ENCODE measurements at places on chromosomes 3 and 15.

DNA sequence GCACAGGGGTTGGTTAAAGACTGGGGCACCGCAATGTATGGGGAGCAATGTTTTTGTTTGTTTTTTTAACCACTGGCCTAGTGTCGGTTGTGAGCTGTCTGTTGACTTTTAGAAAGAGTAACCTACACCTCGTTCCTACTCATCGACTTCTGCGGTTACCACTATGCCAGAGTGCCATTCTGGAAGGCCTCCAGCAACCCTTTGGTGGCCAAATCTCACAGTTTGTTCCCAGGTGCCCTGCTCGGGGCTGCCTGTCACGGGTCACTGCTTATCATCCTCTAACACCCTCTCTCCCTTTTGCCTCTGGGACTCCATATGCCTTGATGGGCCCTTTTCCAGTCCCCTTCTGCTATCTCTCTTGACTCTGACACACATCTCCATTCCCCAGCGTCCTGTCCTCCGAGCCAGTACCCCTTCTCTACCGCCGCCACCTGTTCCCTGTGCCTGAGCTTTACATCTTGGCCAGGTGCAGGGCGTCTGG, 290.4 kb upstream of the C2CD4B start:
- no peak for DNase-seq

GRCh38 chr3:53526704-53527055, 32.3 kb downstream of the CACNA1D start:
- DNase-seq = no peak

DNA sequence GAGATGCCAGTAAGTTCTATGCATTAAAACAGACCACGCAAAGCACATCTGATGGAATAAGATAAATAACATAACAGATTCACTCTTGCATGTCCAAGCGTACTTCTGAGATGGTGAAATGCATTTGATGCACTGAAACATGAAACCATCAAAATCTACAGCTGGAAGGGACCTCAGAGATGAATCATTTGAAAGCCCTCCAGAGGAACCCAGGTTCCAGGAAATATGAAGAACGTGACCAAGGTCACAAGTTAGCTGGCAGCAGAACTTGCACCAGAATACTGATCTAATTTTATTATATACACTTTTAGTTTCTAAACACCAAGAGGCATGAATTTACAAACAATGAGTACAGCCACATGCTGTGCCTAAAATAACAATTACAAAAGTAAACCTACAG, 957.1 kb downstream of the FHIT start:
- DNase-seq = peak; percentile 51

DNA sequence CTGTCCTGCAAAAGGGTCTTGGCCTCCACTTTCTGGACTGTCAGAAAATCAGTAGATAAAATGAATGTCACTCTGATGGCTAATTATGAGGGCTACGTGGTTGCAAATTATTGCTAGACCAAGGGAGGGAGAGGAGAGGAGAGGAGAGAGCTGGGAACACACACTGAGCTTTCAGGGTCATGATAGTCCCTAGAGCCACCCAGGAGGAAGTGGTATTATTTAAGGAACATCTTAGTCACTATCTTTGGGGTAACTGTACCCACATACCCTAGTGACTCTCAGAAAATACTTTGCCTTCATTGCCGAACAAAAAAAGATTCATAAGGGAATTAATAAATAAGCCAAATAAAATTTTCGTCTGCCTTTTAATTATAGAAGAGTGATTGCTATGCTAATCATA, 642.3 kb upstream of the CFAP20DC start:
- no peak for DNase-seq

DNA sequence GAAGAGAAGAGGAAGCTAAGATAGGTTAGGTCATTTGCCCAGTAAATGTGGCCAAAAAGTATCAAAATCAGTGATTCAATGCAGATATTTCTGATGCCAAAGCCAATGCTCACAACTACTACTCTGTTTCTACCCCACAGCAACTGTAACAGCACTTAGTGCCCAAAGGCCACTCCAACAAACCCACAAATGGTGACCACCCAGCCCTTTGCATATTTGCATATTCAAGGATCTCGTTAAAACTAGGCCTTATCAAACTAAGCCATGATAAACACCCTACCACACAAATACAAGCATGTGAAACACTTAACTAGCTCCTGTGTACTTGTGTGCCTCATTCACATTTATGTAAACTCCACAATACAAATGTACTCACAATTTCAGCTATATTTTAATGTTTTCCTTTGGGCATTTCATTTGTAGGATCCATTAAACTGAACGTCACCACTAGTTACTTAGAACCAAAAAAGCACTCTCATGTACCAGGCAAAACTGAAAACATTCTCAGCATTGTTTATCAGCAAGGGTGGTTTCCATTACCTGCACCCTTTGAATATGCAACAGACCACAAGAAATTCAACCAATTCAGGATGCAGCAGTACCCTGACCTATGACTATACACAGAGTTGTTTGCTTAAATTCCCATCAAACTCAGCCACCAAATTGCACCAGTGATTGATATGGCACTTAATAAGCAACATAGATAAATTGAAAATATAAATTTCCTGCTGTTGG, 111.2 kb upstream of the STT3B start:
- no peak for DNase-seq

DNA sequence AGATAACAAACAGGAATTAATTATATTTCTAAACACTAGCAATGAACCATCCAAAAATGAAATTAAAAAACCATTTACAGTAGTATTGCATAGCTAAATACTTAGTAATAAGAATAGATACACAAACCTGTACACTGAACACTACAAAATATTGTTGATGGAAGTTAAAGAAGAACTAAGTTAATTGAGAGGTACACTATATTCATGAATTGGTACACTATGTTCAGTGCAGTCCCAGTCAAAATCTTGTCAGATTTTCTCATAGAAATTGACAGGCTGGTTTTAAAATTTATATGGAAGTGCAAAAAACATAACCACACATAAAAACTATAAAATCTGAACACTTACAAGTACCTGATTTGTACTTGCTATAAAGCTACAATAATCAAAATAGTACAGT, 24.4 kb downstream of the PIK3CA start:
- DNase-seq = no peak

- DNase-seq = no peak
Observed at GRCh38 chr3:188108703-188109412, 45.1 kb upstream of the LPP start.

DNA sequence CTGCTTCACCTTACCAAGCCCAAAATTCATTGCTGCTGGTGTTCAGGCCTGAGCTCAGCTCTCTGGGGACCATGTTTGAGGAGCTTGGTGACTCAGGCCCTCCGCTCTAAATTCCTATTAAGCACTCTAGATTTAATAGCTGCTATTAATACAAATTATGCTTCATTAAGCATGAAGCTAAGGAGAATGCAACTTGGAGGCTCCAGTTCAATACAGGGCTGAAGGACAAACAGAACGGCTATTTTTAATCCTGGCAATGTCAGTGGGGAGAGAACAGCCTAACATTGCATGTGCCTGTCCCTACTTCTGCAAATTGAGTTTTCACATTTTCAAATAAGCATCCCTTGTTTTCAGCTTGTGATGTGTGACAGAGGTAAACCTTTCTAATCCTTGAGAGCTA, 80.1 kb upstream of the TRIM42 start:
- no peak for DNase-seq

GRCh38 chr3:115146032-115146417, 1.1 kb downstream of the ZBTB20 start:
- DNase-seq = peak; percentile 87

GRCh38 chr3:124886168-124887056, 753 bp downstream of the ITGB5 start:
- DNase-seq = no peak

- DNase-seq = no peak
Observed at GRCh38 chr3:135895734-135896121, 69.8 kb upstream of the PPP2R3A start.

- no peak for DNase-seq
Observed at GRCh38 chr15:77644543-77645247, 12.0 kb upstream of the LINGO1 start.

- DNase-seq = no peak
Observed at GRCh38 chr3:184656829-184657681, 54.8 kb downstream of the MAGEF1 start.

DNA sequence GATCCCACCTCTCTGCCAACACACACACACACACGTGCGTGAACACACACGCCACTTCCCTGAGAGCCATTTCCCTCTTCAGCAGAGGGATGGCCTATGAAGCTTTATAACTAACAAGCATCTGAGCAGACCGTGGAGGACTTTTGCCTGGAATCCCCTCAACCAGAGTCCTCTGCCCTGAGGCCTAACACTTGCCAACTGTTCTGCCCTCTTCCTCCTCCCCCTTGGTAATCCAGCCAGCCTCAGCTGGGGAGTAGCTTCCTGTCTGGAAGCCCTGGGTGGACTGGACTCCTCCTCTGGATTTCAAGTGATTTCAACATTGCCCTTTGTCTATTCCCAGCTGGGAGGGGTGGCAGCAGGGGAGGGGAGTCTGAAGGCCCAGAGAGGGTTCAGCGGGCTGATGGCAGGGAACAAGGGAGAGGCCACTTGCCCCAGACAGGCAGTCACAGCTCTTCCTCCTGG, 68.4 kb upstream of the HACD2 start:
- DNase-seq = no peak

DNA sequence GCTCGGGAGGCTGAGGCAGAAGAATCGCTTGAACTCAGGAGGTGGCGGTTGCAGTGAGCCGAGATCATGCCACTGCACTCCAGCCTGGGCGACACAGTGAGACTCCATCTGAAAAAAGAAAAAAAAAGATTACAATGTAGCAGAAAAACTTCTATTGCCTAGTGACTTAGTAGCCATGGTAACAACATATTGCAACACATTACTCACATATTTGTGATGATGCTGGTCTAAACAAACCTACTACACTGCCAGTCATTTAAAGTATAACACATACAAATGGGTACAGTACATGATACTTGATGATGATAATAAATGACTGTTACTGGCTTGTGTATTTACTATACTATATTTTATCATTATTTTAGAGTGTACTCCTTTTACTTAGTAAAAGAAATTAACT, 125.6 kb downstream of the PLOD2 start:
- no peak for DNase-seq

DNA sequence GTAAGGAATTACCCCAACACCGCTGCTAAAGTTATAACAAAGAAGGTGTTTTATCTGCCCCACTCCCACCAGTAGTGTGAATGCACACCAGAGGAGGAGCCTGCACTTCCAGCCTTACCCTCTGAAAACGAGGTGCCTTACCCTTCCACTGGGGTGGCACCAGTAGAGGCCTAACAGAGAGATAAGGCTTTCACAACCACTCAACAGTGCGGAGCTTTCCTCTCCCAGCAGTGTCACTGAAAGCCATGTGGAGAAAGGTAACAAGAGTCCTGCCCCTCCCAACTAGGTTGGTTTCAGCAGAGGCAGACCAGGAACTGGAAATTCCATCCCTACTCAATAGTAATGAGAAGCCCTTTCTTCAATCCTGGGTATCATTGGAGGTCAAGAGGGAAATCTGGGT, 539.2 kb downstream of the VGLL3 start:
- DNase-seq = no peak

DNA sequence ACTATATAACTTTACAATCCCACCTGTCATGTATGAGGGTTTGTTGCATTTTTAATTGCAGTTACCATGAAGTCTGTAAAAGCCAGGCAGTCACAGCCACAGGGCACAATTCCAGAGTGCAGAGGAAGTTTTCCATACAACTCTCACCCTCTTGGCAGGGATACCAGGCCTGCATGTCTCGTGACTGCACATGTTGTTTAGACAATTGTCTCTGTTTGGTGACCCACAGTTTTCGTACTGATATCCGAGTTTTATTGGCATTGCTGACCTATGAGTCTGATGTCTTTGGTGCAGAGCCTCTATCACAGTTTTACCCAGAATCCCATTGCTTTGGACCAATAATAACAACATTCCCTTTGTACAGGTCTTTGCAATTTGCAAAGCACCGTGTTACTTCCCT, 24.9 kb upstream of the MYZAP start:
- DNase-seq = no peak

- DNase-seq = no peak
Observed at GRCh38 chr3:150922611-150923010, 17.4 kb upstream of the MINDY4B start.

DNA sequence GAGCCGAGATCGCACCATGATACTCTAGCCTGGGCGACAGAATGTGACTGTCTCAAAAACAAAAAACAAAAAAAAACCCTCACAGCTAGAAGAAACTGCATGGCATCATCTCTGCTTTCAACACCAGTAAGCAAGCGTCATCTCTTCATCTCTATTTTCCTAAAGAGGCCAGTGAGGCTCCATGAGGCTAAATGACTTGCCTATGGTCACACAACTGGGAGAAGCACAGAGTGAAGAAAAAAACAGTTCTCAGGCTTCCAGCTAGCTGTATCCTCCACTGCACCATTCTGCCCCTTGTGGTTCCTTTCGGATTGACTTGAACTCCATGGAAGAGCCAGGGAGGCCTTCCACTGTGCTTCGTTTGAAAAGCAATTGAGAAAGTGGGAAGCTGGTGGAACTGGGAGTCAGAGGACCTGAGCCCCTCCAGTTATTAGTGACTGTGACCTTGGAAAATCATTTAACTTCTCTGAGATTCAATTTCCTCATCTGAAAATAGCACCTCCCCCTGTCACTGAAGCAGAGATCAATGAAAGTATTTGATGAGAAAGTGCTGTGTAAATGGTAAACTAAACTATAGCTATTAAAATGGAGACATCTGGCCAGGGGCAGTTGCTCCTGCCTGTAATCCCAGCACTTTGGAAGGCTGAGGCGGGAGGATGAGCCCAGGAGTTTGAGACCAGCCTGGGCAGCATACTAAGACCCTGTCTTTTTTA, 32.1 kb upstream of the DENND4A start:
- peak; percentile 91 for DNase-seq

DNA sequence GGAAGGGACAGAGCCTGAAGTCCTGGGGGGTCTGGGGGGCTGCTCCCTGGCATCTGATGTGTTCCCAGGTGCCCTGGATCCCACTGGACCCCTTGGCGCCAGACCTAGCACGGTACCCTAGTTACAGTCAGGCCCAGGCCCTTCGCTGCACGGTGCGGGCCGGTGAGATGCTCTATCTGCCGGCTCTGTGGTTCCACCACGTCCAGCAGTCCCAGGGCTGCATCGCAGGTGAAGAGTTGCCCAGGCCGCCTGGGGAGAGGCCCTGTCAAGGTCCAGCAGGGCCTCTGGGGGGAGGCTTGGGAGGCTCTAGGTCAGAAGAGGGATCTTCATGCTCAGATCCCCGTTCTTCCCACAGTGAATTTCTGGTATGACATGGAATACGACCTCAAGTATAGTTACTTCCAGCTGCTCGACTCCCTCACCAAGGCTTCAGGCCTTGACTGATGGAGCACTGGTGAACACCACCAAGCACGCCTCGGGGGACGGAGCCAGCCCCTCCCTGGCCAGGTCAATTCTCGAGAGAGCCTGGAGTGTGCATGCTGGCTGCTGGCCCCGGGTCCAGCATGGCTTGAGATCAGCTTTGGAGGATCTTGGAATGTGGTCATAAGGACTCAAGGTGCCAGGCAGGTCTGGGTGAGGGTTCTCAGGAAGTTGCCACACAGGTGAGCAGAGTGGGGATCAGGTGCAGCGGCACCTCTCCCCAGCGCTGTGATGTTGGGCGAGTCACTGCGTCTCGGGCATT, 1.8 kb upstream of the PLA2G4B start:
- DNase-seq = no peak

GRCh38 chr3:125126323-125126722, 70.5 kb upstream of the HEG1 start:
- DNase-seq = no peak

All from OCI-M1 (cell line).